ENCODE measurements at places on chromosomes 1 and 21. TPM values are rescaled to one million over a fixed set of nuclear protein-coding genes. Genes with fewer than 3 reads are reported as not detected.

DNA sequence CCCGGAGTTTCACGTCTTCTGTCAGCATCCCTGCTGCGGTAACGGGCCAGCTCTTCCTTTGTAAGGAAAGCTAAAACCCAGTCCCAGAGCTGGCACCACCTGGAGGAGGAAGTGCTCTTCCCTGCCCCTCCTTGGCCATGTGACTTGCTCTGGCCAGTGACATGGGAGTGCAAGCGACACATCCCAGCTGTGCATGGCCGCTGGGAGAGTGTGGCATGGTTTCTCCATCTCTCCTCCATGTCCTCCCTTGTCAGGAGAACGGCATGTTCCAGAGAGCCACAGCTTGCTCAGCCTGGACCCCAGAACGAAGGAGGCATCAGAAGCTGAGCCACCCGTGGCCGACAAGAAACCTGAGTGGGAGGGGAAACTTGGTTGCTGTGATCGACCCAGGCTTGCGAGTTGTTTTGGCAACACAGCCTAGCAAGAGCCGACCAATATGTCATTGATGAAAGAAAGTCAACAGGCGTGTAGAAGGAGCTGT lies 2.7 kb upstream of the PRXL2B start:
- DNase-seq = no peak

The OR2T1 gene
- total RNA-seq = not detected

DNA sequence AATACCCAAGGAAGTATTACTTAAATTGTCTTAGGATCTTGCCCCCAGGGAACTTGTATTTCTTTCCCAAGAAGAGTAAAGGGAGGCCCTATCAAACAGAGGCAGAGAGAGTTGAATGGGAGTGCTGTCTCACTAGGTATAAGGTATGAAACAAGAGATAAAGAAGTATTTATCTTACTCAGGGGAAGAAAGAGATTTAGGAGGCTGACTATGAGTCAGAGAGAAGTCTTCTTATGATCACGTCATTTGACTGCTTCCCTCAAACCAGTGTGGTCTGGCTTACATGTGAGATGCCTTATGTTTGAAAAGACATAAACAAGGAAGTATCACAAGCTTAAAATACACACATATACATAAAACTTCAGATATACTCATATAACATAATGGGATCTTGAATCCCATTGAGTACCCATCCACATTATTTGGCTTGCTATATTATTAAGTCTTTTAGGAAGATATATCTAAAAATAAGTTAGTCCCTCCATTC lies 29.6 kb downstream of the DUSP10 start:
- DNase-seq = no peak

The SRGAP2B gene
- 8.9 TPM for total RNA-seq

DNA sequence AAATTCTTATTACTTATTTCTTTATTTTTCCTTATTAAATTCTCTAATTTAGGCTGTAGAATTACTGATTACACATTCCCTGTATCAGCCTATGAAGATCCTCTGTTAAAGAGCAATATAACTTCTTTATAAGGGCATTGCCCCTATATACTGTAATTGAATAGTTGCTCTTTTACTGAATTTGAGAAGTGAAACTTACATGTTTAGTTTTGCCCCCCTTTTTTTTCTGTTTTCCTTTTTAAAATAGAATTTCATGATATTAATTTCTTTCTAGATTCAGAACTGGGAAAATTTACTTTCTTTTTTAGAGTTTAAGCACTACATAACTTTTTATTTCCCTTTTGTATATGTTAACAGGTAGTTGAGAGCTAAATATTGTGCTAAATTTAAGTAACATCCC lies 29.5 kb upstream of the PGM1 start:
- no peak for DNase-seq

DNA sequence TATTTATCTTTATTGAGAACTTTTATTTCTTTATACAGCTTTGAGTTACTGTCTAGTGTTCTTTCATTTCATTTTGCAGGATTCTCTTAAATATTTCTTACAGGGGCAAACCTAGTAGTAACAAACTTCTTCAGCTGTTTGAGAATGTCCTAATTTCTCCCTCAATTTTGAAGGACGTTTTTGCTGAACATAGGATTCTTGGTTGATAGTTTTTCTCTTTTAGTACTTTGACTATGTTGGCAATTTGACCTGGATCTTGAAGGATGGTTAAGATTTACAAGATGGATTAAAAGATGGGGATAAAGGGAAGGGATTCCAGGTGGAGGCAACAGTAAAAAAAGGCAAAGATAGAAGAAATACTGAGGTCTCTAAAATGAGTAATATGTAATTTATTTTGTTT lies 38.9 kb downstream of the XPR1 start:
- DNase-seq = no peak

The TMEM82 gene
- total RNA-seq = not detected

DNA sequence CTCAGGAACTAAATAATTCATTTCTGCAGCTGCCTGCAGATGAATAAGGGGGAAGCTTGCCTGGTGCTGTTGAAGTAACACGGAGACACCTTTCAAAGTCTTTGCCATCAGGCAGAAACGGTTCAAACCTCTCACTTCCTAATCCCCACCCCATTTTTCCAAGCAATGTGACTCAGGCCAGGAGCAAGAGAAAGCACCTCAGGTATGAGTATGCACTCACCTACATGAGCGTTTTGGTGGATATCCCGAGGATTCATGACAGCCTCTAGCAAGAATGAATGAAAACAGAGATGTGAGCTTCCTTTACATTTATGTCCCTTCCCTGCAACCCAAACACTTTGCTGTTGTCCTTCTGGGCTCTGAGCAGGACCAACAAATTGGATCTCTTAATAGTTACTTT lies 63.4 kb upstream of the LAX1 start:
- no peak for DNase-seq

The L1TD1 gene
- 0.31 TPM for total RNA-seq
